ENCODE measurements at places on chromosomes 2 and 18.

DNA sequence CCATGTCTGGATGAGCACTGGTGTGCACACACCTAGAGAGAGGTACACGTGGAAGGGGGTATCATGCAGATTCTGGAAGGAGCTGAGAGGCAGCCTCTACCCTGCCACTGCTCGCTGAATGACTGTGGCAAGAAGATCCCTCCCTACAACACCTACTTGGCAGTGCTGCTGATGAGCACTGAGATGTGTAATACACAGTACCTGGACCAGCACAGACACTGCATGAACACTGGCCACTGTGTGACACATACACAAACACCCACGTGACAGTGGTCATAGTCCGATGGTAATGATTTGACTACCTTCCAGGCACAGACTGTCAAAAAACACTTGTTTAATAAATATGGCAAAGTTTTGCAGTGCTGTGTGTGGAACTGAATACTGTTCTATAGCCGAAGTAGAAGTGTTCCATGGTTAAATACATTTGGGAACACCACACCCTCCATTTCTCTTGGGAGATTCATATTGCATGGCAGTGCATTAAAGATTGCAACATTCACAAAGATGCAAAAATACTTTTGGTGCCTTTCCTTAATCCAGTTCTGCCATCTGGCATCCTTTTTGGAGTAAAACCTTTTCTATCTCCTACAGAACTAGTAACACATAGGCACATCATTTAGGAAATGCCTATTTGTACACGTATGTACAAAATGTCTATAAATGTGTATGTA is 29.6 kb downstream of the MRPS5 start:
- no peak for DNase-seq

- DNase-seq: no peak
Observed at GRCh38 chr2:192948316-192948715, 753.6 kb upstream of the TMEFF2 start.

DNA sequence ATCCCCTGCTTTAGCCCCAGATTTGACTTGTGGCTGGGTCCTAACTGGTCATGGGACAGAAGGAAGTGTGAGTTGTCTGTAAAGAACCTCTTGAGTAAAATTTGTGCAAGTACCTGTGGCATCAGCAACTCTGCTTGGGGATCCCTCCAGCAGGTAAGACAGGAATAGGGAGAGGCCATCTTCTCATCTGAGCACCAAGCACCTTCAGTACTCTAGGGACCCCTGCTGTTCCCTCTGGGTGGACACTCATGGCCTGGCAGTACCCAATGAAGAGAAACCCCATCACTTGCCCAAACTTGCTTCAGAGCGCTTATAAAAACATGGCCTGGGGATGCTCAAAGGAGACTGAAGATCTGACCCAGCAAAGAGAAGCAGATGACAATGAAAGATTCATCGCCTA is 297.8 kb downstream of the SP3 start:
- DNase-seq: no peak

DNA sequence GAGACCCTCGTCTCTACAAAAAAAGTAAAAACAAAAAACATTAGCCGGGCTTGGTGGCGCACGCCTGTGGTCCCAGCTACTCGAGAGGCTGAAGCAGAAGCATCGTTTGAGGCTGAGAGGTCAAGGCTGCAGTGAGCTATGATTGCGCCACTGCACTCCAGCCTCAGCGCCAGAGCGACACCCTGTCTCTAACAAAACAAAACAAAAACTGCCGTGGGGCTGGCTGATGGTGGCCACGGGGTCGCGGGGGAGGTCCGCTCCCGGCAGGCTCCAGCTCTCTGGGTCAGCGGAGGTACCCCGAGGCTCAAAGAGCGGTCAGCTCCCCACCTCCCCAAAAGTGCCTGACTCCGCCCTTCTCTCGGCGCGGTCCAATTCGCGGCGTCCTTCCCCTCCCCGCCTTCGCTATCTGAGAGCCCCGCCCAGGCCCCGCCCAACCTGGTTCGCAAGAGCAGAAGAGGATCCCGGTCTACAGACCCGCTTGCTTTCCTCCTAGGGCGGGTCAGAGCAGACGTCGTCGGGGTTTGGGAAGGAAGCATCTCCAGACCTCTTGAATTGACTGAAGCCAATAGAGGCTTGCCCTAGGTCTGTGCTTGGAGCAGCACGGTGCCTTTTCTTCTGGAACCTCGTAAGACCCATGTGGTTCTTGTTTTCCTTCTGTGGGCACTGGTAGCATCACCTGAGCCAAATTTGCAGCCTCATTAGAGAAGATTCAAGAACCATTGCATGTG is 7.8 kb downstream of the RAX start:
- DNase-seq: no peak

GRCh38 chr2:242027676-242028450 is 158.3 kb downstream of the RTP5 start:
- no peak for DNase-seq
